Activated CD8-positive, alpha-beta memory T cell treated with anti-CD3 and anti-CD28 coated beads for 48 hours (primary cell): ENCODE measurements at places on chromosomes 2 and 18.

DNA sequence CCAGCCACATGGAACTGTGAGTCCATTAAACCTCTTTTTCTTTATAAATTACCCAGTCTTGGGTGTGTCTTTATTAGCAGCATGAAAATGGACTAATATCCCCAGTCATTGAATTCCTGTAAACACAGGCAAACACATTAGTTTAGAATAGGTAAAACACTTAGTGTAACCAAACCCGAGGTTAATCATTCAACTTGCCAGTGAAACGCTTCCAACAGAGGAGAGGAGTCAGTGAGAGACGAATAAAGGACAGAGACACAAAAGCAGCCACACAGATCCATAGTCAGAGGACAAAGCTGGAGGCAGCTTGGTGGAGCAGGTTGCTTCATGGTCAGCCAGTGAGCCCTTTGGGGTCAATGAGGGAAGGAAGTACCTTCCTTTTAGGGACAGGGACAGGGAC, 348.1 kb downstream of the TGIF1 start:
- no peak for DNase-seq

- no peak for DNase-seq
Measured at GRCh38 chr2:1055014-1055595, 104.5 kb downstream of the SNTG2 start.

DNA sequence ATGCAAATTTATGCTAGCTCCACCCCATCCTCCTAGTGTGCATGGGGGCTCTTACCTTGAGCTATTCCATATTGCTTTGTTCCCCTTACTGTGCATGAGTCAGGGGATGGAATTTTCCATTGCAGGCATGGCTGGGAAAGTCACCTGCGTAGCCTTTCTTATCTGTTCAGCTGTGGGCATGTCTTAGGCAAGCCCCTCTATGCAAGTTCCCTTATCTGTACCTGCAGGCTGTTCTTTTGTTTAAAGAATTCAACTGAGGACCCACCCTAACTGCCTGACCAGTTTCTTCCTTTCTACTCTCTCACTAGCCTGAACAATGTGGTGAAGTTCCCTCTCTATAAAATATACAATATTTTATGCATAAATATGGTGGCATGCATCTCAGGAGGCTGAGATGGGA, 54.2 kb upstream of the CDCA7 start:
- DNase-seq: no peak

DNA sequence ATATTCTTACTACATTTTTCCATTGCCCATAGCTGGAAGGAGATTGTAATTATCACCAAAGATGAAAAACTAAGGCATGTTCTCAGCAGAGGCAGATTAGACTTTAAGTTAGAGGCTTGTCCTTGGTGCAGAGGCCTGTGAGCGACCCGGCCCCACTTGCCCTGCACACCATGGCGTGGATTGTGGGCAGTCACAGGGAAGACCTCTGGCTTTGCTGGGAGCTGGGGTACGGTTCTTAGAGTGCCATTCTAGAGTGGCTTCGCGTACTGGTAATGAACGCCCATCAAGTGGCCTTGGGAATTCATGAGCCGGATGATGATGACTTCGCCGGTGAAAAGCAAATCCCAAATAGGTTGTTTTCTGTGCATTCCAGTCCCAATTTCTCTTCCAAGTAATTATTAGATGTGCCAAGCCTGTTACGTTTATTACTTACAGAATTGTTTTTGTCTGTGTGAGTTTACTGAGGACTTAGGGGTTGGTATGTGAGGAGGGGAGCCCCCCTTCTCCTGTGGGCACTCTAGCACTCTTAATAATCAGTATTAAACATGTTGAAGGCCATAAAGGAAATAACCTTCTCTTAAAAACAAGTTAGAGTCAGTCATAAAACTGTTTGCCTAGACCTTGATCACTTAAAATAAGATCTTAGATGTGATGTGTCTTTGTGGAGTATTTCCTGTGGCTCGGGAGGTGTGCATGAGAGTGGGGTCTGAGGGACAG, 90.6 kb downstream of the LDLRAD4 start:
- no peak for DNase-seq

- DNase-seq: no peak
Measured at GRCh38 chr2:159516241-159516758, 100.0 kb downstream of the BAZ2B start.

- no peak for DNase-seq
Measured at GRCh38 chr2:211367293-211367692, 810.9 kb downstream of the CPS1 start.

DNA sequence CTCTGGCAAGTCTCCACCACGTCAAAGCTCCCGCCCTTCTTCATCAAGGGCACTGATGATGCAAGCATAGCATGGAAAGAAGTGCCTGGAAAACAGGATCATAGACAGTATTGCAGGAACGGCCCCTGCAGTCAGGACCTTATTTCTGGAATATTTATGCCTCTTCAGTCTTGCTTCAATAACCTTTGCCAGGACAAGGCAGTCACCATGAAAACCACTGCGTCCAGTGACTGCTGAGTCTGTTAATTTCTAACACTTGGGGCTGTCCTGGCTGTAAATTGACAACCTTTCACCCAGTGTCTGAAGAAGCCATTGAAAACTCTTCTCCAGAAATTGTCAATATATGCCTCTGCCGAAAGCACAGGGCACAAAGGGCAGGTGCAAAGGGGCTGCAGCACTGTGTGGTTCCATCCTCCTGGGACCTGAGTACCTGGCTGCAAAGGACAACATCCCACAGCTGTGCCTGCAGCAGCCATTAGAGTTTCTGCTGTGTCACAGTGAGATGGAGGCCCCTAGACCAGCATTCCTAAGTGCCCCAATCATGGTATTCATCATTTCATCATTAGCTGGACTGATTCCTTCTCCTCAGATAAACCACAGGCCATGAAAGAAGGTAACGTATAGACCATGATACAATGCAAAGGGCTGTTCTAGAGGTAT, 819.6 kb downstream of the RNF144A start:
- no peak for DNase-seq

- DNase-seq: no peak
Measured at GRCh38 chr2:181111059-181111458, 130.7 kb downstream of the UBE2E3 start.

GRCh38 chr2:179072527-179072926, 22.6 kb upstream of the CCDC141 start:
- DNase-seq: no peak

DNA sequence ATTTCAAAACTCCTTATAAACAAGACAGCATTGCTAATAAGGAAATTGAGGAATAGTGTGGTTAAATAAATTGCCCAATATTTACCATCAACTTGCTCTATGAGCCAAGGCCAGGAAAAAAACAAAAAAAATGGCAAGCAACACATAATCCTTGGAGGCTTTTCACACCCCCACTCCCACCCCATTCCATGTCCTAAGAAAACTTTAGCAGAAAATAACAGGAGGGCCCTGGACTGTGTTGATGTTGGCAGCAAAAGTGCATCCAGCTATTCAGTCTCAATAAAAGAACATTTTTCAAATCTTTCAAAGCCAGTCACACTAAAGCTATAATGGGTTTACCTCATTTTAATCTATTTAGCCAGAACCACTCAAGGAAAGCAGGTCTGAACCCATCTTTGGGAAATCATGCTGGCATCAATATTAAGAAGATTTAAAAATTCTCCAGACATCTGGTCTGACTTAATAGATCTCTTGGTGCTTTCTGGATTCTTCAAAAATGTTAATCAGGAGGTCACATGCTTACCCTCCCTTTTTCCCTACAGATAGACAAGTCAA, 34.6 kb upstream of the STK17B start:
- no peak for DNase-seq

- no peak for DNase-seq
Measured at GRCh38 chr2:58612973-58613372, 371.8 kb upstream of the FANCL start.

GRCh38 chr2:221025398-221025797, 546.7 kb downstream of the EPHA4 start:
- no peak for DNase-seq

GRCh38 chr2:13578547-13578946, 861.8 kb downstream of the TRIB2 start:
- no peak for DNase-seq

- DNase-seq: no peak
Measured at GRCh38 chr2:155393406-155393805, 694.9 kb downstream of the KCNJ3 start.
